ENCODE measurements at places on chromosomes 12 and 14.
A peak's percentile ranks its signal among the peaks of the same experiment; 100 is the strongest.

GRCh38 chr14:88005050-88005481 is at the start of gene GPR65:
Gene GPR65, plus strand, starts transcription at chr14:88005135. Its CDS starts 5,713 bp downstream, at chr14:88010848.
- no peak for DNase-seq

- DNase-seq, result no peak
These were observed 84.6 kb downstream of the OTOGL start for GRCh38 chr12:80183939-80184338.

DNA sequence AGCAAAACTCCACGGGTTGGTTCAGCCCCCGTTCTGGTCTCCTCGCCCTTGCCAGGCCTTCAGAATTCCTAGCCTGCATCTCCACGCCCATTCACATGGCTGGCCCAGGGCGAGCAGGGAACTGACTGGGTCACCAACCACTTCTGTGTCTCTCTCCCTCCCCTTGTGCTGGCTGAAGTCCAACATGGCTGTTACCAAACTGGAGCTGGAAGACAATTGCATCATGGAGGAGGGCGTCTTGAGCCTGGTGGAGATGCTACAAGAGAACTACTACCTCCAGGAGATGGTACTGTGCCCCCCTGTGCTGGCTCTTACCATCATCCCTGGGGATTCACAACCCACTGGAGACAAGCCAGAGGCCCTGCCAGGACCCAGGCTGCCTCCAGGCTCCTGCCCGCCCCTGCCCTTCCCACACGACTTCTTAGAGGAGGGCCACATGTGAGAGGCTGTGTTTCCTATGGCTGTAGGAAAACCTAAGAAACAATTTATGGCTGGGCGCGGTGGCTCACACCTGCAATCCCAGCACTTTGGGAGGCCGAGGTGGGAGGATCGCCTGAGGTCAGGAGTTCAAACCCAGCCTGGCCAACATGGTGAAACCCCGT is 9.9 kb downstream of the LRRC74A start:
- no peak for DNase-seq

GRCh38 chr12:47085815-47086252 is 6.1 kb upstream of the AMIGO2 start:
- DNase-seq, result peak; percentile 19

- no peak for DNase-seq
These were observed 27.9 kb downstream of the RHOF start for GRCh38 chr12:121765573-121765972.

GRCh38 chr14:95314609-95315008 is 5.1 kb downstream of the CLMN start:
- DNase-seq, result no peak

- DNase-seq, result no peak
These were observed 14.3 kb downstream of the SERPINA10 start for GRCh38 chr14:94278731-94279130.

- no peak for DNase-seq
These were observed 3.8 kb upstream of the TAS2R10 start for GRCh38 chr12:10829994-10830393.

DNA sequence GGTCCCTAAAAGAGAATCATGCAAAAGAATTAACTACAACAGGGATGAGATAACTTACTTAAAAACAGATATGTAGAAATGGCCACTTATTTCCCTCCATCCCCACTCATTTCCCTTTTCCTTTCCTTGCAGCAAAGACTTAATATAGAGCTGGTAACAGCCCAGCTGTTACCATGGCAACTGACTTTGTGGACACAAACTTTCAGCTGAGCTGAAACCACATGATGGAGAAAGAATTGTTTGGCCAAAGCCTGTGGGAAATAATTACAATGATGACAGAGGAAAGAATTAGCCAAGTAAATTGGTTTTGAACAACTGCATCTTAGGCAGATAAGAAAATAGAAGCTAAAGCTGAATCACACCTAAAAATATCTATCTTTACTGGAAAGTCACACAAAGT is 364.9 kb downstream of the GALC start:
- DNase-seq, result no peak

DNA sequence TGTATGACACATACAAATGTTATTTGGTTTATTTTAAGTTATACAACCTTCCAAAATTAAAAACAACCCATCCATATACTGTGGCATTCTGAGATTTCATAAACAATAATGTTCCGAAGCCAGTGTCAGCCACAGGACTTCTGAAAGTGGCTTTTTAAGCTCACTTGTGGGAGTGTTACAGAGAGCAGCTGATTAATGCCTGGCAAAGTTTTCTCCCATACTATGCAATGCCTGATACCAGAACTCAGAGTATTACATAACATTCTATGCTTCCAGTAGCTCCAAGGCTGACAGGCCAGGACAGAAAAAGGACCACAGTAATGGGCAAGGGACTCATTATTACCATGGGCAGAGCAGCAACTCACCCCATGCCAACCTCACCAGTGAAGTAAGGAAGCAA is 29.3 kb downstream of the NELL2 start:
- no peak for DNase-seq

GRCh38 chr14:103545219-103545914 is 16.4 kb downstream of the TRMT61A start:
- no peak for DNase-seq

GRCh38 chr12:100632445-100632892 is 59.0 kb downstream of the GAS2L3 start:
- no peak for DNase-seq

GRCh38 chr12:120758798-120759590 is 33.4 kb downstream of the ACADS start:
- no peak for DNase-seq

GRCh38 chr12:102957339-102958050 is at the start of gene ASCL1:
Gene ASCL1, plus strand, starts transcription at chr12:102957674. Its CDS starts 571 bp downstream, at chr12:102958245.
- DNase-seq, result no peak

DNA sequence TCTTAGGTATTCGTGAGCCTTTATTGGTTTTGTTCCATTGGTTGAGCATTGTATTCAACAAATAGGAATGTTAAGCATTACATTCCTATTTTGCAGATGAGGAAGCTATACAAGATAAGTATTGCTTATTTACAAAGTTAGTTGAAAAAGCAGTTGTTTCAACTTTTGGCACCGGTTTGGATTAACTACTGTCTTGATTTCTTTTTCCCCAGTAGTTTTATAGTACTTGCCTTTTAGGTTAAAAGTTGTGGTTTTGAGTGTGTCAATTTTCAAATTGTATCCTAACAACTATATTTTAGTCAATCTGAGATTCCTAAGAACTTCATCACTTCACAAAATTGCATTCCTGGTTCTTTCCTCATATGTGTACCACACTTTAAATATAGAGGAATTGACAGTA is 23.8 kb upstream of the MBIP start:
- no peak for DNase-seq

DNA sequence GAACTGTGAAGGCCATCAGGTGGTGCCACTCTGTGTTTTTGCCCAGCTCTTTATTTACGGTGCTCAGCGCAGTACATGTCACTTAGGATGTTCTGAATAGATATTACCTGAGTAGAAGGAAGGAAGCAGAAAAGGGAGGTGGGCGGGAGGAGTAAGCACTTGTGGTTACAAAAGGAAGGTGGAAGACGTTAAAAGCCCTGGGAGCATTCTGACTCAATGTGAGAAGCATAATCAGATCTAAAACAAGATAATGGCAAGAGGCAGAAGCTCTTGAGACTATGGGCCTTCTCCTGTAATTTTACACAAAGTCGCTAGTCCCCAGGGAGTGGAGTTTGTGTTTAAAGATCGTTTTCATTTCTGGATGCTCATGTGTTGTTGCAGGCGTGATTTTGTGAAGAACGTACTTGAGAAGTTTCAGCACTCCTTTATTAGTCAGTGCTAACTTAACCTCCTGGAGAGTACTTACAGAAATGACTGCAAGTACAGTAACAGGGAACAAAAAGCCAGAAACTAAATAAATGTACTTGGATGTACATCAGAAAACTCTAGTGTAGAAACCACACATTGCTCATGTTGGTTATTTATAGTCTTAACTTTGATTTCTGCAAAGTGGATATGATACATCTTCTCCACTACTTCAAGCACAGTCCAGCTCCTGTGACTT is 1523.5 kb downstream of the AACS start:
- DNase-seq, result no peak

Data from stimulated activated CD8-positive, alpha-beta memory T cell treated with anti-CD3 and anti-CD28 coated beads, Interleukin-4, amount 100 ng/mL, for 24 hours (primary cell).